Inflammatory macrophage treated with lipopolysaccharide for 1 hour (primary cell): ENCODE measurements at places on chromosomes 6 and 20.

DNA sequence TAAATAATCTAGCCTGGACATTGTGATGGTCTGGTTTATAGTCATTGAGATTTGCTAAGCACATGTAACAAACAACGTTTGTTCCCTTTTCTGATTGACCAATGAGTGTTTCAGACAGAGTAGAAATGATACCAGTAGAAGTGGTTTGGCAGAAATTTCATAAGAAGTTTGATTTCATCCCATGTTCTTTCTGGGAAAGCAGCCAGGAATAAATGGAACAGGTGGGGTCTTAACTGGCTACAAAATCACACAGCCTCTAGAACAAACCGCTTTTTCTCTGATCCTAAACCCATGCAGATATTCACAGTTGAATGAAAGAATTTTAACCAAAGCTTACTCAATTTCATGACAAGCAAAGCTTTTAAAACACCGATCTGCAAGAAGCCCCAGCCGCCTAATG is 227.5 kb downstream of the UST start:
- no peak for DNase-seq

GRCh38 chr20:34676642-34677373 is at the start of gene PIGU:
Gene PIGU, minus strand, starts transcription at chr20:34677092. Its CDS starts 7 bp downstream, at chr20:34677085.
- DNase-seq = peak; percentile 96

DNA sequence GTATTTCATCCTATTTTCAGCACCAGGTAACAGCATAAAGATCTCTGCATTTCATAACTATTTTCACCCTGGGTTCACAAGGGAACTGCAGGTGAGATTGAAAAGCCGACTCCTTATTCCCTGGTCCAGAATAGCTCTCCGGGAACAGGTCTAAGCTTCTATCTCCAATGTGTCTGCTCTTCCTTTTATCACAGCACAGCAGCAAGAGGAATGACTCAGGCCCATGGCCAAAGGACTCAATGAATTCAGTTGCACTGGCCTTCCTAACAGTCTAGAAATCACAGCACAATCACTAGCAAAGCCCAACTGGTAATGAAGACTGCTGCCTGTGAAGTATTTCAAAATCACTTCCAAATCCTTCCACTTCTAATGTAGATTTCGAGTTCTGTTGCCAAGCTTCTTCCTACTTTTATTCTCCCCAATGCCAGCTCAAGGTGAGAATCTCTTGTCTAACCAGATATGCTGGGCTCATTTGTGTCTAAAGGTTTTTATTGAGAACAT is 30.7 kb downstream of the HMGN3 start:
- DNase-seq = no peak

DNA sequence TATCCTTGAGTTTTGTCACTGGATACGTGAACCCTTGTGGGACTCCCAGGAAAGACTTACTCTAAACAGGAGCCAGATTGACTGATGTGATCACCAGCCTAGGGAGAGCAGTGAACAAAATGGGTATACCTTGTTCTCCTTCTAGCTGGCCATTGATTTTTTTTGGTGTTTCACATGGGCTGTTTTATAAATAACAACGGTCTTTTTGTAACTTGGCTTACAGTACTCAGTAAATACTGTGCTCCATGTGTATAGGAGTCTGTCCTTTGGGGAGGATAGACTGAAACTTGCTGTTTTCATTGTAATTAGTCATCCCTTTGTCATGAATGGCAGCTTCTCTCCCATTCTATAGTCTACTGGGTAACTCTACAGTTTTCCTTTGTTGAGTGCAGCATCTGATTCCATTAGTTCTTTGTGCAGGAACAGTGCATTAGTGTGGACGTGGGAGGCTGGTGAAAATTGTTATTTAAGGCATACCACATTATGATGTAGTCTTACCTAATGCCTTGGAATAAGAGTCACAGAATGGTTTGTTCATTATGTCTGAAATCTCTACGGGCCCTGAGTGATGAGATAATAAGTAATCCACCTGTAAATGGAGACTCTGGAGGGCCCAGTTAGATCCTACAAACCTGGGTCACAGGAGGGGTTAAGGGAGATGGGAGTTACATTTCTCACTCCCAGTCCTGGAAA is 89.5 kb downstream of the TIAM2 start:
- DNase-seq = no peak

DNA sequence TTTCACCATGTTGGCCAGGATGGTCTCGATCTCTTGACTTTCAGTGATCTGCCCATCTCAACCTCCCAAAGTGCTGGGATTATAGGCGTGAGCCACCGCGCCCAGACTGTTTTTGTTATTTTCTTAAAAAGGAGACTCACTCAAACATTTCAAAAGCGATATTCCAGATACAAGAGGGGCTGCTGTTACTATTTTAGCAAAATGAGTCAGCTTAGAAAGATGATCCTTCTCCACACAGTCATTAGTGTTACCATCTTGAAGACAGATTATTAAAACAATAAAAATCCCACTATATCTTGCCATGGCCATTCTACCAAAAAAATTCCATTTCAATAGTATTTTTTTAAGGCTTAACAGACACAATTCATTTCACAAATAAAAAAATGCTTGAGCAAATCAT is 102.8 kb downstream of the PREP start:
- no peak for DNase-seq

GRCh38 chr6:146542881-146543210 is 787 bp upstream of the RAB32 start:
- DNase-seq = no peak

GRCh38 chr6:150053450-150053849 is 15.5 kb downstream of the ULBP3 start:
- DNase-seq = no peak

DNA sequence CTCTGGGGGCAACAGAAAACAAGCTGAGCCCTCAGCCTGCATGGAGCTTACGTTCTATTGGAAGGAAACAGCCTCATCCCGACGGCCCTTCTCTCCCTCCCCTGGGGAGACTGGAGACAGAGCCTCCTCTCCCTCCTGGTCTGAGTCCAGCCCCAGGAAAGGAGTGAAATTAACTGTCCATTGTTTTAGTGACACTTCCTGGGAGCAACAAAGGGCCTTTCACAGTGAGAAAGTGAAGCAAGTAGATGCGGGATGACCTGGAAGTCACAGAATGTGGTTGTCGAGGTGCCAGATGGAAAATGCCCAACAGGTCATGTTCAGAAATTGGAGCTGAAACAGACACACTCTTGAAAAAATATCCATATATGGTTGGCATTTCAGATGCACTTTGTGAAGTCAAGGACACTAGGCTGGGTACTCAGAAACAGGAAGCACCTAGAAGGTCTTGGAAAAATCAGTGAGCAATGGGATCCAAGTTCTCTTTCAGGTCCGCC is 77.8 kb downstream of the TFAP2C start:
- DNase-seq = no peak

DNA sequence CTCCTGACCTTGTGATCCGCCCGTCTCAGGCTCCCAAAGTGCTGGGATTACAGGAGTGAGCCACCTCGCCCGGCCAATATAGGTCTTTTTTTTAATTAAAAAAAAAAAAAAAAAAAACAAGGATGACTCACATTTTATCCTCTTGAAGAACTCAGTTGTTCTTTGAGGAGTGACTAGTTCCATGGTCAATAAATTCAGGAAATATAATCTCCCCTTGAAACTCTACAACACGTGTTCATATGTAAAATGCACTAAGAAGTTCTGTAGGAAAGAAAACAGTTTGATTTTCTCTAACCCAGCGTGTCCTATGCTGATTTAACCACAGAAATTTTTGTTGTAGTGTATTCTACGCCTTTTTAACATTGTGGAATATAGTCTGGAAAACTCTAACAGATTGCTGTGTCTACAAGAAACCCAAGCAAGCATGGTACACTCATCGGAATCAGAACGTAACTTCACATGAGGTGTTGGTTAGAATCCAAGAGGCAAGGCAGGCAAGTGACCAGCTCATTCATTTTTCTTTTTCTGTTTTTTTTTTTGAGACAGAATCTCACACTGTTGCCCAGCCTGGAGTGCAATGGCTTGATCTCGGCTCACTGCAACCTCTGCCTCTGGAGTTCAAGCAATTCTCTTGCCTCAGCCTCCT is 79.0 kb upstream of the ZNF217 start:
- no peak for DNase-seq

- DNase-seq = no peak
Observed at GRCh38 chr6:52616059-52616690, 39.3 kb upstream of the TRAM2 start.

- no peak for DNase-seq
Observed at GRCh38 chr20:58518387-58518786, 3.2 kb upstream of the APCDD1L start.

- DNase-seq = no peak
Observed at GRCh38 chr20:17838921-17839320, 129.7 kb downstream of the SNX5 start.
